ENCODE measurements at places on chromosomes 12 and 14.

- DNase-seq, result peak; percentile 71
These were observed 30.6 kb upstream of the RPLP0 start for GRCh38 chr12:120231316-120232011.

GRCh38 chr14:23421594-23421993 lies 13.5 kb upstream of the MYH6 start:
- DNase-seq, result no peak

- no peak for DNase-seq
These were observed 154.7 kb downstream of the ETV6 start for GRCh38 chr12:11804130-11804529.

GRCh38 chr12:65430571-65431306 lies 152.3 kb downstream of the MSRB3 start:
- DNase-seq, result no peak

GRCh38 chr12:100404769-100405407 lies 48.0 kb downstream of the SLC17A8 start:
- no peak for DNase-seq

DNA sequence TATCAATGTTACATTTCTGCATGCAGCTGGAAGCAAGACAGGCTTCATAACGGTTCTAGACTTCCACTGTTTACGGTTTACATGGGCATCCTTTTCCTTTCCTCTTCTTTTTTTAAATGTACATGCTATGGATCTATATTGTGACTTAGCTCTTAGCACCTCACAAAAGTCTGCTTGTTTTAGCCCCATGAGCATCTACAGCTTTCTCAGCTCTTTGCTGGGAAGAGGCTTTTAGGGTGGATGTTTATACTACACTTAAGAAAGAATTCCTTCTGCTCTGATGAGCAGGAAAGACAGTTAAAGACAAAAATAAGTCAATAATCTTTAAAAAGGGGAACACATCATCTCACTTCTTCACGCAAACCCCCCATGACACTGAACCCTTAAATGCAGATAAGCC lies 51.4 kb downstream of the KICS2 start:
- no peak for DNase-seq

DNA sequence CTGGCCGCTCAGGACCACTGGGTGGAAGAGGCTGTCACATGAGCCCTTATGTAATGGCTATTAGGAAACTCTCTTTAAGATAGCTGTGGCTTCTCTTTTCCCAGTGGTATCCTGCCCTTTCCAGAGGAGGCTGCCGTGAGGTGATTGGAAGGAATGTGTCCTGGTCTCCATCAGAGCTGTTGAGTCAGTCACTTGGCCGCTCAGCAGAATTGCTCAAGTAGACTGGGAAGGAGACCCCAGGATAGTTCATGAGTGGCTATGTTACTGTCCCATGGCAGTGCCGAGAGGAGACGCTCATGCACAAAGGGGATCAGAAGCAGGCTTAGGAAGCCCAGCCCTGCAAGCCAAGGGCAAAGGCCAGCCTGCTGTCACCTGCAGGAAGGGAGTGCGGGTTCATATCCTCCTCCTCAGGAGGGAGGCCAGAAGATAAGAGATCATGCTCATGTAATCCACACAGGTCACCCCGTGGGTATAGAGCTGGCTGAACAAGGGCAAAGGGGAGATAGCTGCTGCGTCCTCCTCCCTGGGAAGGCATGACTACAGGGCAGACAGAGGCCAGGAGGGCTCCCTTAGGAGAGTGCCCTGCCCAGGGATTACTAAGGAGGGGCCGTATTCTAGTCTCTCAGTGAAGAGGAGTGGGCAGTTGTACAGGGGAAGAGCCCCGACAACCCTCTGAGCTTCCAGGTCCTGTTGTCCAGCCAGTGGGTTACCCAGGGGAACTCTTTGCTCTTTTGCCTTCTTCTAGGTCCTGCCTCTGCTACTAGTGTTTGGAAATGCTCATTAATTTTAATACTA lies 137.0 kb upstream of the MAX start:
- no peak for DNase-seq

DNA sequence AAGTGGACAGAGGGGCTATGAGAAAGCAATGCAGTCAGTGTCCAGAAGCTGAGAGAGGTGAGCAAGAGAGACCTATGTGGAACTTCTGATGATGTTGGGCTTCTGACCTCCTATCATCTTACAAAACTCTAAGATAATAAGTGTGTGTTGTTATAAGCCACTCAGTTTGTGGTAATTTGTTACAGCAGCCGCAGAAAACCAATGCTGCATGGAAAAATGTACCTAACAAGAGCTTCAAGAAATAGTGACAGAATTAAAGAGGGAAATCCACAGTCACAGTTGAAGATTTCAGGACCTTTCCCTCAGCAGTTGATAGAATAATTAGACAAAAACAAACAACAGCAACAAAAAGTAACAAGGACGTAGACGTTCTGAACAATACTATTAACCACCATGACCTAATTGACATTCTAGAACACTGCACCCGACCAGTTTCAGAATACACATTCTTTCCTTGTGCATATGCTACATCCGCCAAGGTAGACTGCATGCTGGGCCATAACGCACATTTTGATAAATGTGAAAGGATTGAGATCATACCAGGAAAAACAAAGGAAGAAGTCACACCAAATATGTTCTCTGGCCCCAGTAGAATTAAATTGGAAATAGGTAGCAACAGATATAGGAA lies 1.8 kb upstream of the EVL start:
- no peak for DNase-seq

GRCh38 chr14:61774861-61775260 lies 12.6 kb downstream of the SNAPC1 start:
- DNase-seq, result no peak

GRCh38 chr14:60309867-60310552 lies 61.0 kb downstream of the PPM1A start:
- no peak for DNase-seq

GRCh38 chr12:53696285-53696654 lies 20.4 kb upstream of the ATP5MC2 start:
- no peak for DNase-seq

- DNase-seq, result no peak
These were observed 67.8 kb downstream of the GALNT8 start for GRCh38 chr12:4787965-4788364.

DNA sequence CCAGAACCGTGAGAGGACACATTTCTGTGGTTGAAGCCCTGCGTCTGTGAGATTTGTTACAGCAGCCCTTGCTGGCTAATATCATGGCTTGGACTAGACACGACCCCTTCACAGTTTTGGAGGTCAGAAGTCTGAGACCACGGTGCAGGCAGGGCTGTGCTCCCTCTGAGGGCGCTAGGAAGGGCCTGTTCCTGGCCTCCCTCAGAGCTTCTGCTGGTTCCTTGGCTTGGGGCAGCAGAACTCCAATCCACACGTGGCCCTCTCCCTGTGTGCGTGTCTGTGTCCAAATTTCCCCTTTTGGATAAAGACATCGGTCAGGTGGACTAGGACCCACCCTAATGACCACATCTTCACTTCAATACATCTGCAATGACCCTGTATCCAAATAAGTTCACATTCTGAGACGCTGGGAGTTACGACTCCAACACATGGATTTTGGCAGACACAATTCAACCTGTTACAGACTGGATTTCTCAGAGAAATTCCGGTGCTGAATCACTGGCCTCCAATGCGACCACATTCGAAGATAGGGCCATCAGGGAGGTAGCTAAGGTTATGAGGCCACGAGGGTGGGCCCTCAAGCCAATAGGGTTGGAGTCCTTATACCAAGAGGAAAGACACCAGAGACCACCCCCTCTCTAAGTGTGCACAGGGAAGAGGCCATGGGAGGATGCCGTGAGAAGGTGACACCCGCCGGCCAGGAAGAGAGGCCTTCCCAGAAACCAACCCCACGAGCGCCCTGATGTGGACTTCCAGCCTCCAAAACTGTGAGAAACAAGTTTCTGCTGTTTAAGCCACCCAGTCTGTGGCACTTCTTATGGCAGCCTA lies 43.6 kb upstream of the PPP2R5C start:
- no peak for DNase-seq

DNA sequence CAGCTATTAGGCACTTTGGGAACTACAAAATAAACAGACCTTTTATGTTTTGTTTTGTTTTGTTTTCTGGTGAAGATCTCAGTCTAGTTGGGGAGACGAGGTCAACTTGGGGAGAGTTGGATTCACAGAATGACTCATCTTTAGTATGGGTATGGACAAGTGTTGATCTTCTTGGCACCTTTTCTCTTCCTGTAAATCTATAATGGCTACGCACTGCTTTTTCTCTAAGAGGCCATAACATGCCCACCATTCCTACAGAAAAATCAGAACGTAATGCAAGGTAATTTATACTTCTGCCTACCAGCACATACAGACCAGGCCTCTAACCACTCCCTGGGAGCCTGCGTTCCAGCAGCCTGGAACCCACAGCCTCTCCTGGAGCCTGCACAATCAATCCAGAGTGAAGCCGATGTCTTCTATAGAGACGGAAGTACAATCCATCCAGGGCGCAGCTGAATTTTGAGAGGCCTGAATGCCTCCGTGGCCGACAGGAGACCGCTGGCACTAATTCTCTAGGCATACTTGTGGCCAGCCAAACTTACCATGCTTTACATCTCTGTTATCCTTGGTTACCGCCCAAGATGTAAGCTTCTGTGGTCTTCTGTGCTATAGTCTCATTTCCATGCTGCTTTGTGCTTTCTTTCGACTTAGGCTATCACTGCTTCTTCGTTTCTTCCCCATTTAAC lies 717 bp downstream of the PPHLN1 start:
- DNase-seq, result no peak

- DNase-seq, result no peak
These were observed 185.1 kb downstream of the DACT1 start for GRCh38 chr14:58822856-58823255.

DNA sequence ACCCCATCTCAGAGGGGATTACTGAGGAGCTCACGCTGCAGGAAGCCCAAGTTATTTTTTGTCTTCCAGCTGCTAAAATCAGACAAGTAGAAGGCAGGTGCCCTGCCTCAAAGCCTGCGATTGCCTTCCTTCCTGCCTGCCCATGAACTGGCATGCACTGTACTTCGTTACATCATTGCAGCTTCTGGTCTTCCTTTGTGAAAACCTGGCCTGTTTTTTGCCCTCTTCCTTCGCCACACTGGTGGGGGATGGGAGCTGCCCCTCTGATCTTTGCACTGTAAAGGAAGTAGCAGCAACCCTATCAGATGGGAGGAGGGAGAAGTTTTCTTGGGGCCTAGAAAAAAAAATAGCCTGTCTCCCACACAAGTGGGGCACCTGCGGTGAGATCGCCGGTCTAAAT lies 1098.7 kb downstream of the BCL11B start:
- DNase-seq, result no peak

- no peak for DNase-seq
These were observed 104.4 kb downstream of the SSPN start for GRCh38 chr12:26299751-26300150.

DNA sequence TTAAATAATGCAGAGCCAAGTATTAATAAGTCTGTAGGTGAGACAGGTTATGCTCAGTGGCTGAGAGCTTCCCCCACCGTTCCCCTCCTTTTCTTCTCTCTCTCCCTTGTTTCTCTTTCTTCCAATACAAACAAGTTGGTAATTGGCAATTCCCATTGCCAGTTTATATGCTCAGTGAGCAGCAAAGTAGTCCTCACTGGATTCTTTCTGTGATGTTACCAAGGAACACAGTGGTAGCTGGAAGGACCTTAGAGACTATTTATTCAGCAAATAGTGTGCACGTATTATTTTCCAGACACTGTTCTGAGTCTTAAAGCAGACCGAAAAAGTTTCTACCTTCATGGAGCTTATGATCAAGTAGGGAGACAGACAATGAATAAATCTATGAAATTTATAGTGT lies 344.4 kb downstream of the FUT8 start:
- no peak for DNase-seq

GRCh38 chr12:71691504-71692129 lies 5.7 kb downstream of the TMEM19 start:
- no peak for DNase-seq

DNA sequence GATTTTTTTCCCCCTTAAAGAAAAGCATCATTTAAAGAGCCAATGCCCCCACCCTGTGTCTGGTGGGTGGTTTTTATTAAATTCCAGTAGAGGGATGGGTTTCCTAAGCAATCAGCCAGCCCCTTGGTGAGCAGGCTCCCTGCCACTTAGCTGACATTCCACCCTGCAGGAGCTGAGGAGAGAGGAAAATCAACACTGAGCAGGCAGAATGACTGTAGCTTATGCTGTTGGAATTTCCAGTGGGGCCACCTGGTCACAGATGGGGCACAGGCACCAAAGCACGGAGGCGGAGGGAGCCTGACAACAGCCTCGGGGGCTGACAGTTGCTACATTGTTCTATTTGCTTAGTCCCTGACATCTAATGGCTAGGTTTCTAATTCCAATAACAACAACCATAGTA lies 127.7 kb downstream of the TMEM30B start:
- DNase-seq, result no peak

DNA sequence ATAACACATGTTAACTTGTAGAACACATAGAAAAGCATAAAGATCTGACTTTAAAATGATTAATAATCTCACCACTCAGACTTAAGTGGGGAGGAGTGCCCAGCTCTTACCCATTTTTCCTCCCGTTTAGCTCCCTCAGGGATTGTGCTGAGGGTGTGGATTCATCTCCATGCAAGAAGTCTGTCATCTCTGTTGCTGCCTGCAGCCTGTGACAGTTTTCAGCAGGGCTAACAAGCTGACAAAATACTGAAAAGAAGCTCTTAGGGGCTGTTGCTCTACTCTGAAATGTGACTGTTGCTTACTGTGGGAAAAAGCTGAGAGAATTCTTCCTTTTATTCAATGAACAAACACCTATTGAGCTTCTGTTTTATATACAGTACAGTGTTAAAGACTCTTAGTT lies 216.2 kb downstream of the CPNE8 start:
- DNase-seq, result no peak

DNA sequence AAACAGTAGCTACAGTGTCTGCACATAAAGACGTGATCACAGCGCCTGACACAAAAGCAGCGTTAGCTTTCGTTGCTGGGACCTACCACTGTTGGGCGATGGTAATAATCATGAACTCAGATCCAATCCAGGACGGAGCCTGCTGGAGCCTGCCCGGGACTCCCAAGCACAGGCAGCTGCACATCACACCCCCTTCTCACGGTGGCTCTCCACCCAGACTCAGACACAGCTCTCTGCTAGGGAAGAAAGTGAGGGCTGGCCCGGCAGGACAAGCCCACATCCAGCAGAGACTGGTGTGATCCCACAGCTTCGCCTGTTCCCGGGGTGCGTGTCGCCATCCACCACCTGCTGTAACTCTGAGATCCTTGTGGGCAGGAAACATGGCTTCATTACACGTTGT lies 49.9 kb upstream of the FOXN3 start:
- no peak for DNase-seq
